ENCODE measurements at places on chromosomes 6 and 20.

DNA sequence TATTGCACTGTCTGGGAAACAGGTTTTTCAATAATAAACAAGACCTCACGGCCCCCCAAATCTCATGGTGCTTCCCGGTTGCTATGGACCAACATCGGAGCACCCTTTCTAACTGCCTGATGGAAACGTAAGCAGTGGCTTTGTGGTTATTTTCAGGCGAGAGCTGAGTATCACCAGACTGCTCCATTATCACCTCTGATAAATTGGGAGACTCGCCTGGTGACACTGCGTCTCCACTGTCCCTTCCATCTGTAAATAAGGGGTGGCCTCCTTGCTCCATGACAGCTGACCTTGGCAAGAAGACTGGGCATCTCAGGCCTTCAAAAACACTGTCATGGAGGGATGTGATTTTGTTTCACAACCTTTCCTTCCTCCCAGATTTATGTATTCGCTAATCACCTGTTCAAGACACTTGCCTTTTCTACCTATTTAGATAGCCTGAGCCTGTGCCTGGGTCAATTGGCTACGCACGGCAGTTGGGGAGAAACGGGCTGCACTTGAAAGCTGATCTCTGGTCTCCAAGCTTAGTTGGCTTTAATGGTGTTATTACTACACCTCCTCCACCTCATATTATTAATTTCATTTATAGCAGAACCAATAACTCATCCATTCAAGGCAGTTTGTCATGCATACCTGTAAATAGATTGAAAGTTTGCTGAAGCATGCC lies 17.7 kb upstream of the CDH4 start:
- no peak for DNase-seq

GRCh38 chr6:81859884-81860283 lies 107.4 kb upstream of the TENT5A start:
- DNase-seq: no peak

- DNase-seq: no peak
These were observed 104.1 kb downstream of the ZFP64 start for GRCh38 chr20:52087471-52087870.

DNA sequence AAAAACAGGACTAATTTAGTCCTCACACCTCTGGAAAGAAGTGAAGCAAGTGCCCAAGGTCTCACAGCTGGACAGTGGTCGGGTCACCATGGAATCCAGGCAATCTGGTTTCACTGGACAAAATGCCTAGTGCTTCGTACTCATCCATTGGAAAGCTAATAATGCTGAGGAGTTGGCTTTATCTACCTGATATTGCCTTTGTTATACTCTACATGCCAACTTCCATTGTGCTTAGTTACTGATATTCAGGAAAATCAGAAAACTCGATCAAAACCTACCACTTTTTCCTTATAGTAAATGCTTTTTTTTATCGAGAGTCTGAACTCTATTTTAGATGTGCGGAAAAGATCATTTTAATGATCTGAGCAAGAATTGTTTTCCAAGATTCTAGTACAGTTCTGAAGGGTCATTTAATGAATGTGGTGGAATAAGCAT lies 966 bp downstream of the CFAP206 start:
- DNase-seq: no peak

GRCh38 chr20:24018796-24019195 lies 30.2 kb upstream of the GGTLC1 start:
- no peak for DNase-seq

GRCh38 chr20:21315138-21315537 lies 12.0 kb downstream of the XRN2 start:
- DNase-seq: no peak

GRCh38 chr6:17047889-17048288 lies 54.0 kb upstream of the STMND1 start:
- DNase-seq: no peak

- DNase-seq: no peak
These were observed 46.8 kb downstream of the PCNA start for GRCh38 chr20:5072756-5073659.

DNA sequence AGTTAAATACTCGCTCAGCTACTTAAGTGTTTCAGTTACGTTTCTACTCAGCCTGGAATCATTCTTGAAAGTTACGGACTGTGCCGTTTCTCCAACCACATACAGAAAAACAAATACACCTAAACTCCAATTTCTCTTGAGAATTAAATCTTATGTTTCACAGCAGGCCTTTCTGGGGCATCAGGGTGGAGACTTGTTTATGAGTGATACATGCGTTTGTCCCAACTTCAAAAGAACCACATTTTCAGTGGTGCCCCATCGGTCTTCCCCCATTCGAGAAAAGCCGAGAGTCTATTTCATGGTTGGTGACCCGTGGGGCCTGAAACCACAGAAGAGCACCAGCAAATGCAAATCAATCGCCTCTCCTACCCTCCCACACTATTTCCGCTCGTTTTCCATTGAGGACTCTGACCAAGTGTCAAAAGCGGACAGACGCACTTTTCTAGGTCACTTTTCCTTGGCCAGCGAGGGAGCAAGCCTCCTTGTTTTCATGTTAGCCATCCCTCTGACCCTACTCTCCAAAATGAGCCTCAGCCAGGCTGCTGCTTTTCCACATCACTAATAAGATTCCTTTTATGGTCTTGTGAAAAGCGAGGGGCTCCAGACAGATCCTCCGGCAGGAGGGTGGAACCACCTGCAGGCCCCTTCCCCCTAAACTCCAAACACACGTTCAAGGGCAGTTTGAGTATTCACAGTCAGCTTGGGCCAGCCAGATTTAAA lies 3.1 kb downstream of the JAG1 start:
- no peak for DNase-seq

DNA sequence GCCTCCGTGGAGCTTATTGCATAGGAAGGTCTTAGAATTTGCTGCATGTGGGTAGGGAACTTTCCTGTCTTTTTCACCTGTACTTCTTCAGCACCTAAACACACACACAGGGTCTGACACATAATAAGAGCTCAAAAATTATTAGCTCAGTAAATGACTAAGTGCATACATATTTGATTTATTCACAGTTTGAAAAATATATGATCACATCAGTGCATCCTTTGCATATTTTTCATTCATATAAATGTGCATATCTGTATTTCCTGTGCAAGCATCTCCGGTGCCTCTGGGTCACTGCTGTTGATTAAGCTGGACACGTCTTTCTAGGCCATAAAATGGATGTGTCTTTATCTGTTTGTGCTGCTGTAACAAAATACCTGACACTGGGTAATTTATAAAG lies 234.7 kb downstream of the UST start:
- DNase-seq: no peak

DNA sequence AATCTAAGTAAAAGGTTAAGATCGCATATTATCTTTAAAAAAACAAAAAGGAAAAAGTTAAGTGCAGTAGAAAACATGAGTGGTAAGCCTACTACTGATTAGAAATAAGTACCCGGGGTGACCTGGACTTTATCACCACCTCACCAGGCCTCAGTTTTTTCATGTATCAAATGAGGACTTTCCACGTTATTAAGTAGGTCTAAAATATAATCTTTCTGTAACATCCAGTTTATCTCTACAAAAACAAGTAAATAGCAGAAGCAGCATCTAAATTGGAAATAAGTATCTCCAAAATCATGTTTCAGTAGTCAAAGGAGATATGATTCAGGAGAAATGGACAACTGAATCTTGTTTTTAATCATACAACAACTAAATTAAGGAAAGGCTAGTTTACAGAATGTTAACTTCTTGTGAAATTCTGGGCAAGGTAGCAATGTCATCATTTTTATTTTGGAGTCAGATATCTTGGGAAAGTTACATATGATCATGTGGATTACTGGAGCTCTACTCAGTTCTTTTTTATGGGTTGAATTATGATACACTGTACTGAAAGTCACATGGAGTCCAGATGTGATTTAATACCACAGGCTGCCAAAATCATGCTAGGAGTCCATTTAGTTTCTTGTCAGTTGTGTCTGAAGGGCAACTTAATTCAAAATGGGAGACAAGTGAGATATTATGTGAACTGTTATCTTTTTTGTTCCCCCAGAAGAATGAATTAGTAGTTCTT lies 114.7 kb upstream of the PRL start:
- DNase-seq: no peak

DNA sequence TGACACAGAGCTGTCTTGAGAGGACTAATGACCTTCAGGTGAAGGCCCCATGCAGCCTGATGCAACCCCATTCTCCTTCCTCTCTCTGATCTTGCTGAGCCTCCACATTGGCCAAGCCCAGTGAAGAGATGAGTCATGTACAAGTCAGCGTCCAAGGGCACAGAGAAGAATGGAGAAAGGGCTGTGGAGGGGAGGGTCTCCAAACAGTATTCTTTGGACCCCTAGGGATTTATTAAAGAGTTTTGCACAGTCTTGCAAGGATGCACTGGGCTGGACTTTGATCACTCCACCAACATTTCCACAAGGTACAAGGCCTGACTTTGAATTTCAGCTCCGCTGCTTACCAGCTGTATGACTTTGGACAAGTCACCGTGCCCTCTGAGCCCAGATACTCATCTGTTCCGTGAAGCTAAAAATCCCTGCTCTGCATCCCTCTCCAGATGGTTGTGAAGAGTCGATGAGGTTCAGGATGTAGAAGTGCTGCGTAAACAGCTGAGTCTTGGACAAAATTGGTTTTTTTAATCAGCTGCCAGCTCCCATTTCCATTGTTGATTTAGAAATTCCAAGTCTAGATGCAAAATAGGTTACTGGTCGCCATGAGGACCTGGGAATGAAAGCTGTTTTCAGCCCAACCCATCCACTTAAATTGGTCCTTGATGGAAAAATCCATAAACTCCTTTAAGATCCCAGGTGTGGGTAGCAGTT lies 14.1 kb upstream of the KCNG1 start:
- DNase-seq: no peak

- DNase-seq: no peak
These were observed 8.2 kb upstream of the ADGRF4 start for GRCh38 chr6:47690214-47690613.

DNA sequence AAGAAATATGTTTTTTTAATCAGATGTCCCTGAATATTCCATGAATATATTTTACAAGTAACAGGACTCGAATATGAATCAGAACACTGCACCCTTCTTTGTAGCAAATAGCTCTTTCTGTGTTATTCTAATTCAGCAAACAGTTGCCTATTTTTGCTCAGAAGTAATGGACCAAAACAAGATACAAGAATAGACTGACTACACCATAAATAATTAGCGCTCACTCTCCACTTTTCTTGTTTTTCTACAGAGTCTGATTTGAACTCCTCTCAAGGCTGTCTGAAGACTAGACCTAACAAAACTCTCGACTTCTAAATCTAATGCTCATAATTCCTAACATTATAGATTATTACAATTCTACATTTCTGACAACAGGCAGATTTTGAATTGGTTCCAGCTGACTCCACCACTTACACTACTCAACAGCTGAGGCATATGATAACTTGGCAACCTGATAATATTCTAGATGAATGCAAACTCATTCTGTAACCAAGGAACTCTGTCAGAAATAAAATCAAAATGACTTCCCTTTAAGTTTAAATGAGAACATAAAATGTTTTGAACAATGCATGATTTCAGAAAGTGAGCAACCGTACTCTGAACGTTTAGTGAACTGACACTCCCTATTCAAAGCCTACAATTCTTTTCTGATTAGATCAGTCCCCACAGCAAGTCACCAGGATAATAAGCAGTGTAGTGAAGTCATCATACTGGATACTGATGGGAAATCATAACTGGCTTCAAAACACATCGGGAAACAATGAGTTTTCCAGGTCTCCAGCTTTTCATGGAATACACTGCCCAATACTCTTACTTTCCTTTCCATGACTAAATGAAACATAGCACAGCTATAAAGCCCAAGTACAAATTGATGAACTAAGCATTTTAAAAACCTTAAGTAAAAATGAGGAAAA lies 114.2 kb upstream of the BEND6 start:
- DNase-seq: no peak

- no peak for DNase-seq
These were observed 25.8 kb downstream of the NKAIN2 start for GRCh38 chr6:123829302-123829953.

DNA sequence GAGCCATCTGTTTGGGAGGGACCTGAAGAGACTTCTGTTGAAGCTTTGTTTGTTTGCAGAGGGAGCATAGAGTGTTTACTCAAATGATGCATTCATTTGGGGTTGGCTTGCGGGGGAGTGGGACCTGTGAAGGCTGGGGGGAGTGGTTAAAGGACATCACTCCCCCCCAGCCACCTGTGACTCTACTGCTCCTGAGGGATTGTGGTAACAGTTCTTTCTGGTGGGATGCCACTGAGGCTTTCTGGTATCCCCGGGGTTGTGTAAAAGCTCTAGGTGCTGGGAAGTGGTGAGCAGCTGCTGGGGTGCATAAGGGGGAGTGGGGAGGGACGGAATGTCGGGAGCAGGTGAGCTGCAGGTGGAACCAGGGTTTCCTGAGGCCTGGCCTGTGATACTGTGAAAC lies 239.2 kb upstream of the QKI start:
- DNase-seq: no peak

DNA sequence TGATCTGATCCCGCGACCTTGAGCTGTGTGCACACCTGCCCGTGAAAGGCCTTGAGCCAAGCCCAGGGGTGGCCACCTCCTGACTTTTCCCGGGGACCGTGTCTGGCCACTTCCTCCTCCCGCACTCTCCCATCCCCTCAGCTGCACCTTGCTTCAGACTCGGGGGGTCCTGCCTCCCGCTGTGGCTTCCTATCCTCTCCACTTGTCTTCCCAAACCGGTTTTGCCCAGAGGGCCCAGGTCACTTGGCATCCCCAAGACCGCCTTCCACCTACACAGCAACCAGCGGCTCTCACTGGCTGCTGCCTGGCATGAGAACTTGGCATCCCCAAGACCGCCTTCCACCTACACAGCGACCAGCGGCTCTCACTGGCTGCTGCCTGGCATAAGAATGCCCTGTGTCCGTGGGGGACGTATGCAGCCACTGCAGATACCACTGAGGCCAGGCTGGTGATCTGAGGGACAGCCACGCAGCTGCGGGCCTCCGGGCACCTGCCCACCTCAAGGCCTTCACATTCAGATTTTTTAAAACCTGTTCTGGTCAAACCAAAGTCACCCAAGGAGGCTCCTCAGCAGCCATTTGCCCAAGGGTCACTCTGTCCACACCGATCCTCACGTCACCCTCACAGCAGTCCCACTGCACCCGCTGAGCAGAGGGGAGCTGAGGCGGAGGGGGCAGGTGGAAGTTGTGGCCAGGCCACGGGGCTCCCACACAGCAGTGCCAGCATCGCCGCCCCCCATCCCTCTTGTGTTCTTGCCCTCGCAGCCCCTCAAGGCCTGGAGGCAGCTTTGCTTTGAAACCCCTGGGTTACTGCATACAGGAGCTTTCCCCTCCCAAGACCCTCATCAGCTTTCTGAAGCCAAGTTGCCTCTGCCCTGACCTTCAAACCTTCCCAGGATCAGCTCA lies 245.5 kb downstream of the TAF4 start:
- no peak for DNase-seq

DNA sequence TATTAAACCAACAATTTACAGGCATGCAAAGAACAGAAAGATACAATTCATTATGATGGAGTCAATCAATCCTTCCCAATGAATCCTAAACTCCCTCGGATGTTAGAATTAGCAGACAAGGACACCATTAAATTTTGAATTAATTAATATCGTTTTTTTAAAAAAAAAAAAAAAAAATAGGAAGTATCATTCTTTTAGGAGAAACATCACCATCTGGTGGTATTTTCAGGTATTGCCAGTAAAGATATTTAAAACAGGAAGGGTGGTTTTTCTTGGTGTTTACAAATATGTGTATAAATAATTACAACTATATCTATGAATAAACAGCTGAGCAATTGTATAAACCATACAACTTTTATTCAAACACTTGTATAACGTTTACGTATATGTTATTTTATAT lies 564.4 kb downstream of the HAO1 start:
- no peak for DNase-seq
